ENCODE measurements at places on chromosomes 5 and 9. TPM values are rescaled to one million over a fixed set of nuclear protein-coding genes. Genes with fewer than 3 reads are reported as not detected.

- DNase-seq = no peak
These were observed 313.6 kb downstream of the ARHGEF28 start for GRCh38 chr5:73939557-73939956.

DNA sequence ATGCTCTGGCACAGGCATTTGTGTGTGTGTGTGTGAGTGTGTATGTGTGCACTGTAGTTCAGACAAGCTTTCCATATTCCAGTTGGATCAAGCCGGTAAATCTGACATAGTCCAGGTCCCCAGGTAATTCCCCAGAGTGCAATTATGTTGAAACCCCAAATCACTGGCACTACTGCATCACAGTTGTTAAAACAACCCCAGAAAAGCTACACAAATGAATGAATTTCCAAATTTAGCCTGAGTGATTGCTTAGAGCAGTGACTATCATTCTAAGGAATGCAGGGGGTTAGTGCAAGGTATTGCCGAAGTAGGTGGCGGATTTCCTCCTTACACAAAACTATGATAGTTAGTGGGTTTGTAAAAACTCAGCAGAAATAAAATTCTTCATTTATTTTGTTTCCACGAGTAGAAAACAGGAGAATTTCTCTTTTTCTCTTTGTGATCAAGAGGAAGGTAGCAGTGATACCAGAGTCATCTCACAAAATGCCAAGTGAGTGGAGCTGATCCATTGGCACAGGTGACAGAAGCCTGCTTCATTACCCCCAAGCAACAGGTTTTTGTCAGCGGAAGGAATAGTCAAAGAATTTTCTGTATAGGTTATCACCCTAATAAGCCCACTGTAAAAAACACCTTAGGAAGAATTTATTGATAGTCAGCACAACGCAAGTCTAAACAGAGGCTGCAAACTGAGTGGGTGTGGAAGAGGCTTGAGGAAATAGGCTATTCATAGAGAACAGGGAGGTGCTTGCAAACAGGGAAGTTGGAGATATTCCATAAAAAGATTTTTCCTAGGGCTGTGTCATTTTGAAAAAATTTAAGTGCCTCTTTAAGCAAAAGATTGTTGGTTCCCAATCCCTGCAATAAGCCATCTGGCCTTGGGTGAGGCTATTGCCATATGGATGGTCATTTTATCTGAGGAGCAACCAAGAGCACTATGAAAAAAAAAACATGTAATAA is 385.1 kb downstream of the CHSY3 start:
- no peak for DNase-seq

GRCh38 chr5:112064271-112064701 is 307.3 kb upstream of the NREP start:
- DNase-seq = no peak

DNA sequence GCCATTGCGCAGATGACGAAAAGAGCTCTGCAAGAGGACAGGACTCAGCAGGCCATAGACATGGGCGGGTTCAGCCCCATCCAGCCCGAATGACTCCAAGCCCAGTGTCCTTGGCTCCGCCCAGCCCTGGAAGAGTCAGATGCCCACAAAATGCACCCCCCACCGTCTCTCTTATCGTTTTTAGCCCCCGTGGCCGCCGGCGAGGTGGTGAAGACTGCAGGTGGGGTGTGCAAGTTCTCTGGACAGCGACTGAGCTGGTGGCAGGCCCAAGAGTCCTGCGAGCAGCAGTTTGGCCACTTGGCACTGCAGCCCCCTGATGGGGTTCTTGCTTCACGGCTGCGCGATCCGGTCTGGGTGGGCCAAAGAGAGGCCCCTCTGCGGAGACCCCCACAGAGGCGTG is 2.1 kb downstream of the ADGRD2 start:
- DNase-seq = no peak

Gene PROB1
- 6.1 TPM for total RNA-seq

Gene PCDHGA9
- total RNA-seq = 3.6 TPM

DNA sequence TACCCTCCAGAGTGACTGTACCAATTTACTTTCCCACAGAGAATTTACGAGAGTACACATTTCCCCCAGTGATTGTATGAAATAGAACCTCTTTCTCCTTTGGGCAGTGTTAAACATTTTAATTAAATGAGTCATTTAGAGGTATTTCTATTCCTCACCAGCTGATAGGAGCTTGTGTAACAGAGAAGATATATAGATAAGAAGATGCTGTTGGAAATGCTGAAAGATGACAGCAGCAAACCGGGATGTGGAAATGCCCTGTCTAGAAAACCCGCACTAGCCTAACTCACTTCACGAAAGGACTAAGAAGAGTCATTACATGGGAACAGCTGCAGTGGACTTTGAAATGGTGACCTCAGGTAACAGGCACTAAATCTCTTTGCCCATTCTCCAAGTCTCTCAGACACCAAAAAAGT is 68.3 kb downstream of the LPAR1 start:
- DNase-seq = no peak

Gene GPR151
- not detected for total RNA-seq

DNA sequence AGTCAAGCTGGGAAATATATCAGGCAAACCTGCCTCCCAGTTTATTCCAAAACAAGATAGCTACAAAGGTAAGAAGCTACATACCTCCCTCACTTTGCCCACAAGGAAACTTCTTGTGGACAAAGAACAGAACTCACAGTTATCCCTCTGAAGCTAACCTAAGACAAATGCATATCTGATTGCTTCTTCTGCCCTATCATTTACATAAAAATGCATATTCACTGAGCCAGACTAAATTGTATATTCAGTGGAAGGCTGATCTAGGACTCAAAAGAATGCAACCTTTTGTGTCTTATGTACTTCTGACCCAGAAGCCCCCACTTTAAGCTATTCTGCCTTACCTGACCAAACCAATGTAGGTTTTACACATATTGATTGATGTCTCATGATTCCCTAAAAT is 276.8 kb downstream of the HTR1A start:
- no peak for DNase-seq

- DNase-seq = no peak
These were observed 54.9 kb upstream of the GRAMD2B start for GRCh38 chr5:126368239-126368812.

DNA sequence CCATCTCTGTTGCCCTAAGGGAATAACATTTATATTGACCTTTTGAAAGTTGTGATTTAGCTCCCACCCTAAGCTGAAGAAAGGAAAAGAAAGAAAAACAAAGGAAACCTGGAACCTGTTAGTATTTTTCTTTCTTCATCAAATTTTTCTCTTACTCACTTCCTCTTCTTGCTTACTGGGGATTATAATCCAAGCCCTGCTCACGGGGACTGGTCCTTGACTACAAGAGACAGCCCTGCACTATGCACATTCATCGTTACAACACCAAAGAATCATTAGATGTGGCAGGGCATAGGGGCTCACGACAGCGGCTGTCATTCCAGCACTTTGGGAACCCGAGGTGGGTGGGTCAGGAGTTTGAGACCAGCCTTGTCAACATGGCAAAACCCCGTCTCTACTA is 37.8 kb upstream of the LPAR1 start:
- DNase-seq = no peak
